ENCODE measurements at places on chromosomes 1 and 21.

- DNase-seq: no peak
These were observed 130.5 kb downstream of the DISC1 start for GRCh38 chr1:231757101-231757404.

GRCh38 chr1:7315946-7316345, 455.1 kb upstream of the VAMP3 start:
- DNase-seq: peak; percentile 36

GRCh38 chr21:44089001-44089911, 17.9 kb upstream of the PWP2 start:
- no peak for DNase-seq

DNA sequence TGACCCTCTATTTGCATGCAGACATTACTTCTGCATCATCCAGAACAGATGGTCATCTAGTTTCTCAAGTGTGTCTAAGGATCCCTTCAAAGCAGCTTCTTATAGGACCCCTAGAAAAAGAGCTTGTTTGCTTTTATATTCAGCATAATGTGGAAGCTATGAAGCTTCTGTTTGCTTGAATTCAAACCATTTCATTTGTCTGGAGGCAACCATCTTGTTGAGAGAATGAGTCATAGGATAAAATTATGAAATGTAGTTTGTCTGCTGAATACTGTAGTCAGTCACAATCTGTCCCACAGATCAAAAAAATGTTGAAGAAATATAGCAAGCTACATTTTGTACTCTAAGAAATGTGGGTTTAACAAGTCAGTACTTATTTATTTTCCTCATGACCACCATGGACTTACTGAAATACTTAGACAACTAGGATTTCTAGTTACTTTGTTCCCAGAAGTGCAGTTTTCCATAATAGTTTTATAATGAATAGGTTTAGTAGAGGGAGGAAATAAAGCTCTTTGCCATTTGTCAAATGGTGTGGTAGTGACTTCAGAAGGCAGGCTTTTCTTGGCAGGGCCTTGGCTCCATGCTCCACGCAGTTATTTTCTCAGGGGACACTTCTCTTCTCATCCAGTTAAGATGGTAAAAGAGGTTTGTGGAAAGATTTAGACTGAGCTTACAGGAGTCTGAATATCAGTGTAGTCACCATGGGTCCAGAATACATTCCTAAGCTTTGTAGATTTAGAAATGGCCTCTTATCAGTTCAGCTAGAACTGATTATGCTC, 74.8 kb upstream of the DEPDC1 start:
- no peak for DNase-seq

- no peak for DNase-seq
These were observed 93.0 kb upstream of the BMP8A start for GRCh38 chr1:39398278-39399021.

DNA sequence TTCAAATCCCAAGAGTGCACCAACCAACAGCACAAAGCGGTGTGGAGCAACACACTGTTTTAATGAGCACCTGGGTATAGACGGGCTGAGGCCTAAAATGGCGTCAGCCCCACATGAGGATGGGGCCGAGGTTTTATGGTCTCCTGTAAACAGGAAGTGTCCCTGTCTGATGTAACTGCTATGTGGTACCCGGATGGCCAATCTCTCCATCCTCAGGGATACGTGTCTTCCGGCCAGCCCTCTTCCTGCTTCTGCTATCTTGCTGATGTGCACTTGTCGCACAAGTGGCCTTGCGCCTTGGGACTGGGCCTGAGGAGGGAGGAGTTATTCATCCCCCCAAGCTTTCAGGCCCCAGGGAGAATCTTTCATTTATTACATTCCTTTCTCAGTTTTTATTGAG, 73.5 kb downstream of the CNST start:
- DNase-seq: no peak

- DNase-seq: no peak
These were observed 340.1 kb upstream of the ESRRG start for GRCh38 chr1:217063172-217063908.

DNA sequence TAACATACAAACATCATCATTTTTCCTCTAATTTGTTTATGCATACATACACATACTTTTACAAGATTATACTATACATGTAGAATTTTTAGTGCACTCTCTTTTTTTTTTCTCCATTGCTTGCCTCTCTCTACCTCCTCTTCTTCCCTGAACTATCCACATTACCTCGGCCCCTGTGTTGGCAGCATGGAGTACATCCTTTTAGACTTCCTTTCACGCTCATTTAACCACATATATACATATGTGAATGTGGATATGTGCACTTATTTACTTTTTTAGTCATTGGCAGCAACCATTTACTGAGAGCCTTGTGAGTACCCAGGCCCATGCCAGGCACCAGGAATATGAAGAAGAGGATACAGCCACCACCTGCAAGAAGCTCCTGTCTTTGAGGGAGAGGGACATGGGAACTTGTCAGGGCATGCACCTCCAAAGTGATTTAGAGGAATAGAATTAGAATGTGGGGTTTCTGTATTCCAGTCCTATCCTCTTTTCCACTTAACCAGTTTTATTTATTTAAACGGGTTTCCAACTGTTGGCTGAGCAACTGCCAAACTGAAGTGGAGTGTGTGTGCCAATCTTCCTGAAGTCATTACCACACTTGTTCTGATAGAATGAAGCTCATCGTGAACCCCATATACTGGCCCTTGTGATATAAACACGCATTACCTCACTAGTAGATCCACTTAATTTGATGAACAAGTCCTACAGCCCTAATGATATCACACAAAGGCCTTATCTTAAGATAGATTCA, 212.6 kb downstream of the TNR start:
- no peak for DNase-seq

DNA sequence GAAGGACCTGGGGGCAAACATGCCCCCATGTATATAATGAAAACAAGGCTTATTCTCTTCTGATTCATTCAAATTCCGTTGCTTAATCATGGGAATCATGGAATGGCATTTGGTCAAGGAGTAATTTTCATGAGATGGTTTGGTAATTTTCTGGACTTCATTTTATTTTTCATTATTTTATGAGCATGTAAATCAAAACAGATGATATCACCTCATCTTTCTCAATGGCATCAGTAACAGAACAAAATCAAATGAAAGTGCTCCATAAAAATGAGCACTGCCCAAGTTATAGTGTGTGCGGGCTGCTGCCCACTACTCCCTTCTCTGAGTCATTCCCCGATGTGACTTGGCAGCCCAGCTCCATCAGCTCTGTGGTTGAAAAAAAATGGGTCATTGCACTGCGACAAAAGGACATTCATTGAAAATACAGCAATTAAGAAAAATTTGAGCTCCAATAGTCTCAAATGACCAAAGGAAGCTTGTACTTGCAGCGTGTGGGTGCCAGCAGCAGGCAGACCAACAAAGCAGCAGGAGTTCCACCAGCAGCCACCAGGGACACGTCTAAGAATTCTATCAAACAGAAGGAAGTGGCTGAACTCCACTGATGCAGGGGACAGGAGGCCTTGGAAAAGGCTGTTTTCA, 84.3 kb upstream of the VAV3 start:
- DNase-seq: no peak

DNA sequence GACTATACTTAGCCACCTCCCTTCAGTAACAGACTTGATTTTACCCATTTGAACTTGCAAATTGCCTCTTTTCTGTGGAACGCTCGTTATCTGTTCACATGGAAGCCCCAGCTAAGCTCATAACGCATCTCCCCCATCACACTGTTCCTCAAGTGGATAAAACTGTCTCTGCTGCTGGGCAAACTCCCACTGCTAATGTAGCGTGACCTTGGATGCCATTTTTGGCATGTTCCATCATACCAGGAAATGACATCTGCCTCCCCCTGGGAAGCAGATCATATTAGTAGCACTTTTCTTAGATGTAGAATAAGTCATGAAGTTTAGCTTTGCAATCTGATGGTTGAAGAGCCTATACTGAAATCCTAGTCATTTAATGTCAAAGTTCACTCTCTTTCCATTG, 528.7 kb upstream of the PLXNA2 start:
- DNase-seq: no peak

GRCh38 chr1:233211595-233211994, 83.9 kb downstream of the PCNX2 start:
- DNase-seq: no peak

DNA sequence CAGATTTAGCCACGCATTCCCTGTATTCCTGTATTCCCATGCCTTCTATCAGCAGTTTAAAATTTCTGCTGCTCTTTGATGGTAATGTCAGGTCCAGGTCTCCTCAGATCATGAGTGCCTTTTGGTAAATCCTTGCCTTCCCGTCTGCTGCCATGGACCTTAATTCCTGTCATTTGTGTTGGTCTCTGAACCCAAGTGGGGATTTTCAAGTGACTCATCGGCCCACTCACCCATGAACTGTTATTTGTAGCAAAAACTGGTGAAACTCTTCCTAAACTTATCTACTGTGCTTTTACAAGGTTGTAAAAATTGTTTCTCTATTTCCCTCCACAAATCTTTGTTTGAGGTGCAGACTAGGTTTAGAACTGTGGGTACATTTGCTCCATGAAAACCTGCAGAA, 47.4 kb downstream of the ACTN2 start:
- no peak for DNase-seq

- no peak for DNase-seq
These were observed 24.3 kb downstream of the RTCA start for GRCh38 chr1:100290291-100290690.

- DNase-seq: no peak
These were observed 31.1 kb upstream of the IKBKE start for GRCh38 chr1:206439205-206439604.

DNA sequence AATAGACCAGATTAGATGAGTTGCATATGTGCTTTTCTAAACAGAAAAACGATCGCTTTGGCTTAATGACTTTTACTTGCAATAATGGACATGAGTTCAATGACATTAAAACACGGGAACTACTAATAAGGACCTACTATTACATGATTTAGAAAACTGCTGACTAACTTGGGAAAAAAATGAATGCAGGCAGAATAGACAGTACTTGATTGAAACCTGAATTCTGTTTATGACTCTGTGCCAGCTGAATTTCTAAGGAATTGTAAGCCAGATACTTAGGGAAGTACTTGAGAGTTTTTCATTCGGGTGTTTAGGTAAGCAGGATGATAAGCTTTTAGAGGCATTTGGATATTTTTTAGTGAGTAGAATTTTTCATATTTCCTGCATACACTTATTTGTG, 12.0 kb downstream of the ADGRL2 start:
- DNase-seq: no peak

DNA sequence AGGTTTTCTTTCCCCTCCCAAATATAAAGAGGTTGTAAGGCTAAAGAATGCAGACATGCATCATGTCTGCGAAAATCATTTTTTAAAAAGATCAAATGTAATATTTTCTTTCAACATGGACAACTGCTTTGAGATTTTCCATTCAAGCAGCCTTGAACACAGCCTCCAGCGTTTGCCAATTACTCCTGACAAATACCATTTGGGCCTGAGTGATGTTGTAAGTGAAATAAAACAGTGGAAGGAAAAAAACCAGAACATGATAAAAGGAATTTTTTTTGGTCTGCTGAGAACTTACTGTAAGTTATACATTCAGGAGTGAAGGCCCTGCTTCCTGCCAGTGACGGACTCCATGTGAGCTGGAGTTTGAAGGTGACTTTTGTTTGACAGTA, 37.2 kb downstream of the SETD4 start:
- DNase-seq: no peak

DNA sequence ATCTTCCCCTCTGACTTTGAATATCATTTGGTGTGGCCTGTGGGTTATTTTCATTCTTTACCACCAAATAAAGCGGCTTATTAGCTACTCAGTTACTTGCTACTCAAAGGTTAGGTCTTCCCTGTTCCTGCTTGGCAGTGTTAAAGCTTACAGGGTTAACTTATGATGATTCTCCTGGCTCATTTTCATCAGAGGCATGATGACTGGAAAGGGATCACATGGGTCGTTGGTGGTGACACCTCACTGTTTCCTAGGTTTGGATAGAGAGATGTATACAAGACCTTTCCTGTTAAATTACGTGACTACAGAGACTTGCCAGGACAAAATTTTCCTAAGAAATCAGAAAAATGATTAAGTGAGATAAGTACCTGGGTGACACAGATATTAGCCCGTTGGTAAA, 27.4 kb downstream of the MRPS6 start:
- no peak for DNase-seq

- DNase-seq: no peak
These were observed 5.5 kb downstream of the MORC3 start for GRCh38 chr21:36325373-36326010.

DNA sequence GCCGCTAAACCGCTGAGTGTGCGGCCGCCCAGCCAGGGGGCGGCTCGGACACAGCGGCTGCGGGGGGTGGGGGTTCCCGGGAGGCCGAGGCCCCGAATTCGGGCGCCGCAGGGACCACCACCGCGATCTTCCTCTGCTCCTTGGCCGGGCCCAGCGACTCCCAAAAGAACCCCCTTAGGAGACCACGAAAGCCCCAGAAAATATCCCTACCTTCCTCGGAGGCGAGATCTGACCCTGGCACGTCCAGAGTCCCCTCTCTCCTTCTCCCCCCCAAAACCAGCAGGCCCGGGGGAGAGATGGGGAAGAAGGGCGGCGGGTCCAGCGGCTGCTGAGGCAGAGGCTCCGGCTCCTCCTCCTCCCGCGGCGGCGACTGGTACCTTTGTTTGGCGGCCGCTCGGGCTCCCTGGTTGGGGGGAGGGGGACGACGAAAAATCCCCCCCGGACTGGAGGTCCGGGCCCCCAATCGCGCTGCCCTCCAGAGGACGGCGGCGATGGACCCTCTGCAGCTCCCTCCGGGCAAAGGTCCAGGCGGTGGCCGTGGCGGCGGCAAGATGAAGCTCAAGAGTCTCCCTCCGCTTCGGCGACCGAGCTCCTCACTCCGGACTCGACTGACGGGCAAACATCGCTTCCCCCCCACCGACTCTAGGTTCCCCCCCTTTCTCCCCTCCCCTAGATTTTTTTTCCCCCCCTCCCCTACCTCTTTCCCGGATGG, at the start of gene ARID4B:
TSS of gene ARID4B (minus strand) at position 621 of the 712 bp plus-strand sequence. CDS start 1,260 bp downstream, outside the sequence.
- DNase-seq: peak; percentile 90

DNA sequence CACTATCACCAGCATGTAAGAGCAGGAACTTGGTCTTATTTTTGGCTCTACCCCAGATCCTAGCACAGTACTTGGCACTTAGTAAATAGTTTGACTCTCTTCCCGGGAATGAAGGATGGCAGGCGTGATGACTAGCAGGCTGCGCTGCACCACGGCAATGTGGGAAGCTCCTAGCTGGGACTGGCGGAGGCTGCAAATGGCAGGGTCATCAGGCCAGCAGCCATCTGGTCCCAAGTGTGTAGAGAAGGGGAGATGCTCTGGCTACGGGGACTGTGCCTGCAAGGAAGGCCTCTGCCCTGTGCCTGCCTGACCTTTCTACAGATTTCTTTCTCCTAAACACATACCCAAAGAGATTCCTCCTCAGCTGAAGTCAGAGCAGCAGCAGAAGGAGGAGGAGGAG, 95.0 kb downstream of the KCND3 start:
- no peak for DNase-seq

DNA sequence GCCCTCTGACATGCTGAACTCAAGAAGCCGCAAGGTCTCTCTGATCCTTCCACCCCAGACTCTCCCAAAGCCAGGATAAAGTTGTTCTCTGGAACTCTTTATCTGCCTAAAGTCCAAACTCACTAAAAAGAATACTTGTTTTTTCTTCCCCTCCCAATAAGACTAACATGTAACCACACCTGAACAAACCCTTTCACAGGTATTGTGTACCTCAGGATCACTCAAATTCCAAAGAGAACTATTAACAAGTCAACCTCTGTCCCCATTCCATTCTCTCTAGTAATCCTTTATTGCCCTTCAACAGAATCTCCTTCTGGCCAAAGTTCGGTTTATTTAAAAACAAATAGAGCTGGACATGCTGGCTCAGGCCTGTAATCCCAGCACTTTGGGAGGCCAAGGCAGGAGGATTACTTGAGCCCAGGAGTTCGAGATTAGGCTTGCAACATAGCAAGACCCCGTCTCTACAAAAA, 4.1 kb upstream of the TOE1 start:
- no peak for DNase-seq

GRCh38 chr1:236468625-236469024, 55.2 kb upstream of the LGALS8 start:
- DNase-seq: no peak
